Stimulated activated CD8-positive, alpha-beta memory T cell treated with anti-CD3 and anti-CD28 coated beads, Interleukin-15, amount 100 ng/mL, for 24 hours (primary cell): ENCODE measurements at places on chromosomes 2 and 18.

- no peak for DNase-seq
Observed at GRCh38 chr2:163708265-163708664, 27.5 kb downstream of the FIGN start.

GRCh38 chr2:190530248-190530900 is 4.1 kb downstream of the NEMP2 start:
- no peak for DNase-seq

DNA sequence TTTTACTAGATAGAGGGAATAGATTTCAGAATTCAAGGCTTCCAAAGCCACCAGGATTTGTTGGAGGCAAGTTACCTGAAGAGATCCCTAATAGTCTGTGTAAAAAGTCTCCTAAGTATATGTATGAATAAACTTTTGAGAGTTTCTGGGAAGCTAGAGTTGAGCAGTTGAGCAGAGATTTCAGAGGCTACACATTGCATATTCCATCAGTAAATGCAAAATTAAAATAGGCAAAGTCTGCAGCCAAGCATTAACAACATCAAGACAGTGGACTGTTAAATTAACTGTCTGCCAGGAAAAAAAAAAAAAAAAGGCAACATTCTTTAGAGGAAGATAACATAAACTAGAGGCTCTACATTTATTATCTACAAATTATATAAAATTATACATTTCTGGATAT is 420.4 kb upstream of the TMEFF2 start:
- DNase-seq: no peak

DNA sequence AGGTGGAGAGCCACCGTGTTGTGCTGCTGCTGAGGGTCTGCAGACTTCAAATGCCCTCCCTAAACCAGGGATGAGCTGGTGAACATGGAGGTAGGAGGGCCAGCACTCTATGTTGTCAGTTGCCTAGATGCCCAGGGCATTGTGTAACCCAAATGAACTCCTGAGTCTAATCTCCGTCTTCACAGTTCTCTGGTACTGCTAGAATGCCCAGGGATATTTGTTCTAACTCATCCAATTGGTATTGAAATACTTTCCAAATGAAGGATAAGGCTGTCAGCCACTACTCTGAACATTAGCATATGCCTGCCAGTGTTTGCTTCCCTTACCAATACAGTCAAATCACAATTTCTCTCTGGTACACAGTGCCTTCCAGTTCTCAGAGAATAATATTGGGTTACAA is 492.6 kb downstream of the SLC4A3 start:
- no peak for DNase-seq

GRCh38 chr2:201859949-201860348 is 53.6 kb downstream of the CDK15 start:
- no peak for DNase-seq
